ENCODE measurements at places on chromosomes 13 and 19. TPM values are rescaled to one million over a fixed set of nuclear protein-coding genes. Genes with fewer than 3 reads are reported as not detected.

GRCh38 chr19:35352448-35353304 is 5.0 kb downstream of the FFAR1 start:
- no peak overlapping the region for H3K4me3 ChIP-seq
- H3K36me3 ChIP-seq = no peaks in the 10 kb centered on the region
- H3K27ac ChIP-seq = no peak overlapping the region
- no peaks in the 10 kb centered on the region for H3K27me3 ChIP-seq
- no peak for DNase-seq
- H3K4me1 ChIP-seq = no peaks in the 10 kb centered on the region

- no peak overlapping the region for H3K27ac ChIP-seq
- peaks cover 3% of the 10 kb centered on the region for H3K4me1 ChIP-seq
- H3K27me3 ChIP-seq = no peaks in the 10 kb centered on the region
- no peaks in the 10 kb centered on the region for H3K36me3 ChIP-seq
- DNase-seq = no peak
Observed at GRCh38 chr13:37657134-37657533, 58.6 kb upstream of the POSTN start.

C1QTNF9 gene
- not detected for total RNA-seq

DNA sequence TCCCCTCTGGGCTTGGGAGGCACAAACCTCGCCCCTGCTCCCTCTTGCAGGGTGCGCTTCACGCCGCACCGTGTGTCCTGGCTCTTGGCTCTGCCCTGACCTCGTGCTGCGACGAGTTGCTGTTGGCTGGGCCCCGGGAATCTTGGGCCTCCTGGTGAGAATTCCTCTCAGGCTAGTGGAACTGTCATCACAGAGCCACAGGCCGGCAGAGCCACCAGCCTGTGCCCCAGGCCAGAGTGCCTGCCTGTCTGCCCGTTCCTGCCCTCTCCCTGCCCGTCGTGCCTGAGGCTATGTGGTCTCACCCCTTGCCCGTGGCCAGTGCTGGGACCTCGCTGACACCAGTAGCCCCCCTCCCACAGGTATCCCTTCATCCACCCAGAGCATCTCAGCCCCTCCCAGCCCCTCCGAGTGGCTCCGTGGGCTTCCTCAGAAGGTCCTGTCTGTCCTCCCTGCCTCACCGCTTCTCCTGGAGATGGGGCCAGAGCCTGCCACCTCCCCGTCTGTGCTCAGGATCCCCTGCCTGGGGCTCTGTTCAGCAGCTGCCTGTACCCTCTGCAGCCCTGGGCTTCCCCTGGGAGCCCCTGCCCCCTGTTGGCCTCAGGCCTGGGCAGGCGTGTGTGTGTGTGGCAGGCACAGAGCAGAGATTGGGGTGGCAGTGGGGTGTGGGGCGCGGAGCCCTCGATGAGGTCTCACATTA is 13.3 kb downstream of the NDUFB7 start:
- no peak for DNase-seq
- no peaks in the 10 kb centered on the region for H3K36me3 ChIP-seq
- no peak overlapping the region for H3K27ac ChIP-seq
- peaks cover 32% of the 10 kb centered on the region for H3K4me1 ChIP-seq

GRCh38 chr19:16076958-16077611 is 790 bp downstream of the TPM4 start:
- DNase-seq = no peak
- H3K36me3 ChIP-seq = peaks cover 23% of the 10 kb centered on the region
- H3K27ac ChIP-seq = peak overlapping the region; percentile 99

All from ascending aorta (tissue), 2 donors.